SK-N-DZ (cell line): ENCODE measurements at places on chromosomes 7 and 10.

GRCh38 chr10:130459851-130460490 lies 323.8 kb downstream of the GLRX3 start:
- no peak for DNase-seq

GRCh38 chr10:62637249-62638061 lies 167.1 kb upstream of the ADO start:
- DNase-seq: no peak

DNA sequence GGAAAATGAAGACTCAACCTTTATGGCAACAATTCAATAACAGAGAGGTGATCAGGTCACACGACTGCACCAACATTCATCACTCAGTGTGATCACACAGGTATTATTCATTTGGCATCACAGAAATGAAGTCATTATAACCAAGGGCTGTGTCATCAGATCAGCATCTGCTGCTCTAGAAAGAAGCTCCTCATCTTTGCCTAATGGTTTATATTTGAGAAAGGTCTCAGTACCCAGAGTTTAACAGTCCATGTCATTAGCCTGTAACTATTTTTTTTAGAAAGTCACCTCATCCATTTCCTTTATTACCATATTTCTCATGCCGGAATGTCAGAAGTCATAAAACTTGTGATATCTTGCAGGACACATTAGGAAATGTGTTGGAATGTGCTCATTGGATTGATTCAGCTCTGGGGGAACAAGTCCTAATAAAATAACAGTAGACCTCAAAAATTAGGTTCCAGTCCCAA lies 45.1 kb upstream of the PRKG1 start:
- DNase-seq: no peak

DNA sequence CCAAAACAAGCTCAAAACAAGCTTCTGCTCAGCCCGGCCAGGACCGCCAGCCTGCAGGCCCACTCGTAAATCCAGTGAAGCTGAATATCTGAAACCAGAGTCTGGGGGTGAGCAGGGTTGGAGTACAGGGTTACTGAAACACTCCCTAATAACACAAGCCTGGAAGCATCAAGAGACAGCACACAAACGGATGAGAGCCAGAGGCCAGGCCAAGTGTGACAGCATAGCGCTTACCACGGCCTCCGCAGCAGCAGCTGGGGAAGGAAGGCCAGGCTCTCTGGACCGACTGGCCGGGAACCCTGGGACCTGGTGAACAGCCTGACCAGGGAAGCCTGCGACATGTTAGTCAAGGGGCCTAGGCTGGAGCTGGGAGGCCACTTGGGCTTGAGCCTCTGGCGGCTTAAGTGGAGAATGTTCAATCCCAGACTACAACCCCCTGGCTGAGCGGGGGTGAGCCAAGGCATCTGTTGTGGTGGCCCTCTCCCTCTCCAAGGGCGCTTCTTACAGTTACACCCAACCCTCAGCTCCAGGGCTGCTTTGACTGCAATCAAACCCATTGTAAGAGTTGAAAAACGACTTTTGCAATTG lies 21.7 kb upstream of the RNF32 start:
- no peak for DNase-seq

- DNase-seq: no peak
Observed at GRCh38 chr10:48941427-48942075, 1.9 kb upstream of the LRRC18 start.

DNA sequence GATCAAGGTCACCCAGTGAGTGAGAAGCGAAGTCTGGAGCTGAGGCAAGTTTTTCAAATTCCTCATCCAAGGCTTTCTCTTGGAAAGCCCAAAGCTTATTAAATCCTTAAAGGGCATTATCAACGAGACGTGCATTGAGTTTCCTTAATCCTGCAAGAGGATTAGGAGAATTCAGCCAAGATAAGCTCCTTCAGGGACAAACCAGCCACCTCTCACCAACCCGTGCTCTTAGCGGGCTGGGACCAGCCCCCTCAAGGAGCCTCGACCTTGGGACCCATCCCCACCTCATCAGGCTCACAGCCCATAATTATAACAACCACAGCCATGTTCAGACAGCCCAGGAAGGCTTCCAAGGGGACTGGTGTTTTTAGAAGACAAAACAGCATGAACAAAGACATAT lies 12.0 kb upstream of the SLC29A4 start:
- DNase-seq: no peak

DNA sequence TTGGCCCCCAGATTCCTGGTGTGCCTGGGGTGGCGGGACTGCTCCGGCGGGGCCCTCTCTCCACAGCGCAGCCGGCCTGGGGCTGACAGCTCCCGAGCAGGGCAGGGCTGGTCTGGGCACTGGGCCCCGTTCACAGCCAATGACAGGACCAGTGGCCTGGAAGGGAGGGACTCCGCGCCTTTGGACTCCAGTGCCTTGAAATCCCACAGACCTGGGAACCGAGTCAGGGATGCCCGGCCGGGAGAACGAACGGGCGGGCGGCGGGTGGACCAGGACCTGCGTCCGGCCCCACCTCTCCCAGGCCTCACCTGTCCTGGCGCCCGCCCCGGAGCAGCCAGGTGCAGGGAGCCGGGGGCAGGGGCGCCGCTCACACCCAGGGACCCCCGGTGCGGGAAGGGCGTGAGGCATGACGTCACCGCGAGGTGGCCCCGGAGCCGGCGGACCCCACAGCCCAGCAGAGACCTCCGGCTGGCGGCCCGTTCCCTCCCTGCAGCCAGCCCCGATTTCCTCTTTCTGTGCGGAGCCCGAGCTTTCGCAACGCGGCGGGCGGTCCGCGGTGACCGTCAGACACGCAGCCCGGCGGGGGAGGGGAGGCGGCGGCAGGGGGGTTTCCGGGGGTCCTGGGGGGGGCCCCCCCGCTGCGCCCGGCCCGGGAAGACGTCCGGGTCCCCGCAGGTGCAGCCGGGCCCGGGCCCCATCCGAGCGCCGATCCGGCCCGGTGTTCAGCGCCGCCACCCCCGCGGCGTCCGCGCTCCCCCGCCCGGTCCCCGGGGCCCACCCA lies 743 bp downstream of the ADAP1 start:
- DNase-seq: peak; percentile 67

DNA sequence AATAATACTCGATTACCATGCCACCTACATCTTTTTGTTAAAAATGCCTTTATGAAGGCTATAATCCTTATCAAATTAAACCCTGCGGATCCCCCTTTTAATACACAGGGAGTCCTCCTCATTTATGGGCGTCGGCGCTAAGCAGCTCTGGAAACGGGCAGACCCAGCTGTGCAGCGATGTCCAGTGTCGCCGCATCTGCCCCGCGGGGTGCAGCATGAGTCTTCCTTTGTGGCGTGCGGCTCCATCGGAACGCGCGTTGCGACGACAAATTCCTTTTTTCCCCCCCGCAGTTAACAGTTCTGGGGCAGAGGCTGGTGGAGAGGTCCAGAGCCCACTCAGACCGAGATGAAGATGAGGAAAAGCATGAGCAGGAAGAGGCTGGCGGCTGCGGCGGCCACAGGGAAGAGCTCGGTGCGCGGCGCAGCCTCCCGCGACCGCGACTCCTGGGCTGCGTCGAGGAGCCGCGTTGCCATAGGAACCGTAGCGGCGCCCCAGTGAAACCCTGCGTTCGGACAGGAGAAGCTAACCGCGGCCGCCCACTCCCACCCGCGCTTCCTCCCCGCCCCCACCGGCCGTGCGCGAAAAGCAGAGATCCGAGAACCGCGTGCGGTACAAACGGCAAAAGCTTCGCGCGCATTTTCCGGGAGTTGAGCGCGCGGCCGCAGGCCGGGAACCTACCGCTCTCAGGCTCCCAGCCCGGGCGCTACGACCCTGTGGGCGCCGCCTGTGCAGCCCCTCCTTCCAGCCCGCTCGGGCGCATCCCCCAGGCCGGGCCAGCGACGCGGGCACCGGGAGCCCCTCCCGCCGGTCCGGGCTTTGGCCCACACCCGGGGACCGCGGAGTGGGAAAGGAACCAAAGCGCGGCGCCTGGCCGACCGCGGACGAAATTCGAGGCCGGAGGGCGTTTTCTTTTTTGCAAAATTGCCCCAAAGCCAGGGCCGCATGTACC lies 130.6 kb downstream of the SPAG6 start:
- no peak for DNase-seq

DNA sequence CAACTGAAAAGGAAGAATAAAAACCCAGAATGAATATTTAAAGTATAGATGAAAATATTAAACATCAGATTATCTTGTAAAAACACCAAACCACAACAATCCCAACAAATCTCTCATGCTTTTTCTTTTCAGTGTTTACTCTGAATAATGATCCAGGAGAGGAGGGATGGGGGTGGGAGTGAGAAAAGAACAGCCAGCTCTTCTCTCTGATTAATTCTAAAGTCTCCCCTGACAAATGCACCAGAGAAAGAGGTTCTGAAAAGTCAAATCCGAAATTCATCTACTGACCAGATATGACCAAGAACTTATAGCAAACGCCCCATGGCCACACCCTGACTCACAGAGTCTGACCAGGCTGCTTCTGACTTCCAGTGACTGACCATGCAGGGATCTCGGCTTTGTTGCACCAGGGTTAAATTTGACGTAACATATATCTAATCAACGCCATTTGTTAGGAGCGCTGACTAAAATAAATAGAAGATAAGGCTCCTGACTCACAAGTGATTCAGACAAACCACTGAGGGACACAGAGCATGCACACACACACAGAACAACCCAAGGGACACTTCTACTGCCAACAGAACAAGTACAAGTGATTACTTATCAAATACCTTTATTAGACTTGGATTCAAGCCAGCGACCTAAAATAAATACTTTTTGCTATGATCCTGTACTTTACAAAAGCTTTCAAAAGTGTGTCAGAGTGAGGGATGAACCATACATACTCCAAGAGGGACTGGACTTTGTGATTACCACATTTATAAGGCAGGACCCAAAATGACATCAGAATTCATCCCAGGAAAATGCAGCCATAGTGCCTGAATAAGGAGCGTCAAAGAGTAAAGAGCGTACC lies 9.3 kb upstream of the SPOCK2 start:
- no peak for DNase-seq

GRCh38 chr7:29237489-29237888 lies 42.9 kb downstream of the CHN2 start:
- no peak for DNase-seq

GRCh38 chr7:101922631-101923601 lies 105.5 kb downstream of the CUX1 start:
- no peak for DNase-seq

- DNase-seq: no peak
Observed at GRCh38 chr7:149317986-149318672, 56.1 kb downstream of the ZNF783 start.

GRCh38 chr7:56537952-56538351 lies 421.7 kb upstream of the NUPR2 start:
- DNase-seq: peak; percentile 82

- peak; percentile 81 for DNase-seq
Observed at GRCh38 chr10:110803830-110804338, 67.8 kb upstream of the PDCD4 start.

DNA sequence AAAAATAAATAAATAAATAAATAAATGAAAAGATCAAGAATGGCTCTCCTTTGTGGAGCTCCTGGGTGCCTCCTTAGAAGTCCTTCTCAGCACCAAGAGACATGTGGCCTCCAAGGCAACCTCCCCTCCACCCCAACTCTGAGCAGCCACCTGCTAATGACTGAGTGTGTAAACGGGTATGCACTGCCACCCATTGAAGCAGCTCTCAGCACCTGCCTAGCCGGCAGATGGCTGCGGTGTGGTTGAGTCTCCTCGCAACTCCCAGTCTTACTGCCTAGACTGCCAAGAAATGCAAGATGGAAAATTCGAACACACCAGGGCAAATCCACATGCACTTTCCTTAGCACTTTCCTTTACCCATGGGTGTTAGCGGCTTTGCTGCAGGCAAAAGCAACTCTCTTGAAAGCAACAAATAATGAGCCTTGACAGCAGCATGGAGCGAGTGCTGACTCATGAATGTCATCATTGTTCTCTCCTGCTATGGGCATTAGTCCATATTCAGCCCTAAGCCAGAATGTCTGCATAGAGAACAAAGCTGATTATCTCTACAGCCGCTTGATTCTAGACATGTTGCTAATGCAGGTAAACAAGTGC lies 913.9 kb upstream of the AUTS2 start:
- DNase-seq: no peak

DNA sequence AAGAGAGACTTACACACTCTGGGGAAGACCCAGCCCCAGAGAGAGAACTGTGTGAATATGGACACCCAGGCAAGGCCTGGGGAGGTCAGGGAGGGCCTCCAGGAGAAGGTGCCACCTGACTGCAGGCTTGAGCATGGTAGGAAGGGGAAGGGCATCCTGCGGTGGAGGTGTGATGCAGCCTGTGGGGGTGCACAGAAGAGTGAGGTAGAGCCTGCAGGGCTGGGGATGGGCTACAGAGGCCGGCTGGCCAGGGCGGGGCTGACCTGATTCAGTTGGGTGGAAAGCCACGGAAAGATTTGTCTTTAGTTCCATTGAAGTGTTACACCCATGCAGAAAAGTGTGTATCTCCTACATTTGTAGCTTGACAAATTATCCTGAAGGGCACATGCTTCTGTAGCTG lies 47.6 kb downstream of the ZMIZ1 start:
- DNase-seq: no peak

DNA sequence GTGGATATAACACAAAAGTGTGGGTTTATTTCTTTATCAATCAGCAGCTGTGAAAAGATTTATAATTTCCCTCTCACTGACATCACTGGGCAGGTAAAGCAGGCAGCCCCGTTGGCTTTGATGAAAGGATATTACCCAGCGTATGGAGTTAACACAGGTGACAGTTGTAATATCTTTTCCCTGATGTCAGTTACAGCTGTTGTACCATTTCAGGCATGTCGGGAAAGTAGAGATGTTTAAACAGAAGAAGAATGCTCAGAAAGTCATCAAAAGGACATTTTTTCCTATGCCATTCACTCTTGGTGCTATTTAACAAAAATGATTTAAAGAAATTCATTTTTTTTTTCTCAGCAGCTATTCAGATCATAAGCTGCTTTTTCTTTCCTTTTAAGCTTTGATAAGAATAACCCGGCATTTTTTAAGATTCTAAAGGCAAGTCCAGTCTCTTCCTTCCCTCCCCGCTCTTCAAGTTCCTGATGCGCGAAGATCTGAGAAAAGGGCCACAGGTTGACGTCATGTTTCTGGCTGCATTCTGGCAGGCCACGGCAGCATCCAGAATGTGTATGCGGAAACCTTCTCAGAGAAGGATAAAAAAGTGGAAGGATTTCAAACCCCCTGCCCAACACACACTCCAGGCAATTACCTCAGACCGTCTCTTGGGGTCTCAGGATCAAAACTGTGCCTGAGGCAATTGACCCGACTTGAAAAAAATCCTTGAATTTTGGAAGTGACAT lies 32.5 kb upstream of the ADAM12 start:
- DNase-seq: no peak

GRCh38 chr10:16799621-16800020 lies 17.6 kb downstream of the RSU1 start:
- DNase-seq: no peak

DNA sequence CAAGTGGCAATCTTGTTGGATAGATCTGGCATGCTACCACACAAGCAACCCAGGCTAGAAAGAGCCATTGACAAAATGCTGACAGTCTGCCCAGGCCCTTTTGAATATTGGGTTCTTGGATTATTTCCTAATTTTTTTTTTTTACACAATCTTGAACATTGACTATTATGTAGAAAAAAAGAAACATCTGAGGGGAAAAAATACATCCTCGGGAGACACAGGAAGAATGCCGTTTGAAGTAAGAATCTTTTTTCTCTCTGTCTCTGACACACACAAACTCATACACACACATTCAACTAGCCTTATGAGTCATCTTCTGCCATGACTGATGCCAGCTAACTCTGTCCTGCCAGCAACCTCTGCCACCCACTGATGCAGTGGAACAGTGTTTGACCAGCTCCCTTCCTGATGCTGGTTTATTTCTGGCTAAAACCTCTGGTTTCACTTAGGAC lies 47.2 kb downstream of the SORBS1 start:
- no peak for DNase-seq
